ENCODE measurements at places on chromosomes 3 and 15. TPM values are rescaled to one million over a fixed set of nuclear protein-coding genes. Genes with fewer than 3 reads are reported as not detected.

The RASGRP1 gene
- 0.44 TPM for total RNA-seq

- DNase-seq, result no peak
Observed at GRCh38 chr3:143339451-143339850, 219.9 kb downstream of the CHST2 start.

DNA sequence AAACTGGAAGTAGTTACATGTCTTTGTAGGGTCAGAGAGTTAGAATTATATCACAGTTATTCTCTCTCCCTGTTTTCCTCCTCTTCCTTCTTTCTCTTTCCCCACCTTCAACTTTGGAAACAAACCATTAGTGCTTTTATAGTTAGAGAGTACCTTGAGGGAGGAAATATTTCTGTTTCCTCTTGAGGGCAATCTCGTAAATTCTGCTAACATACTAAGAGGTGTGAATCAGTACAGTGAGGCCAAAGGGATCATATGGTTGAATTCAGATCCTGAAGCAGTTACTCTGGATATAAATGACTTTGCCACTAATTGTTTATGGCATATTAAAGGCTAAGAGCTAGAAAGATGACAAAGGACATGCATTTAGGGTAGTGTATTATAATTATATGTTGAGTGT, 60.3 kb upstream of the CCNL1 start:
- DNase-seq, result no peak

DNA sequence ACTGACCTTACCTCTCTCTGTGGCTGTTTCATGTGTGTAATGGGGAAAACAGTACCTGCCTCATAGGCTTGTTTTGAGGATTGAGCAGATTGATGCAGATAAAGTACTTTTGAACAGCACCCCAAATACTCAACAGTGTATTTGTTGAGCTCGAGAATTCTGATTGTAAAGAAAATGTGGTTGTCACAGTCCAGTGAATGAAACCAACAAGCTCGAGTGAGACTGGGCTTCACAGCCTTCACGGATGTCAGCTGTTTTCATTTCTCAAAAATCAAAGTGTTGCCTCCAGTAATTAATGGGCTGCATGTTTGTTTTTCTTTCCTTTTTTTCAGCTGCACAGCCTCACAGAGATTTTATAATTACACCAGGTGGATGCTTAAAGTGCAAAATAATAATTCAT, 43.7 kb downstream of the PARP15 start:
- no peak for DNase-seq

DNA sequence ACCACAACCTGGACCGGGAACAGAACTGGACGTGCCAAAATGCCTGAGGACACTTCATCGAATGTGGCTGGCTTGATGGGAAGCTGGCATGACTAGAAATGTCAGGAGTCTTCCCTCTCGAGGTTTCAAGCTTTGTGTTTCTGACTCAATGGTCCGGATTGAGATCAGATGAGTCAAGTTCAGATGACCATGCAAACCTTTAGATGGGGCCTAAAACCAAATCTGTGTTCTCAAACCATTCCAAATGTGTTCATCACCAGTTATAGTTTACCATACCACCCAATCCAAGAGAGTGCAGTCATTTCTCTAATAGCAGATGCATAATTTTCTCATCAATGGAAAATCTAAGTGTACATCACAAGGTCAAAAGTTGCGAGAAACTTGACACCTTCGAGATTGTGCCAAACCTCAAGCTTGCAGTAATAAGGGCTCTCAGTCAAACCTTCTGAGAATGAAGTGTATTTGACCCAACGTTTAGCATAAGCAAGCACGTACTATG, 369.1 kb downstream of the RORA start:
- DNase-seq, result no peak

DNA sequence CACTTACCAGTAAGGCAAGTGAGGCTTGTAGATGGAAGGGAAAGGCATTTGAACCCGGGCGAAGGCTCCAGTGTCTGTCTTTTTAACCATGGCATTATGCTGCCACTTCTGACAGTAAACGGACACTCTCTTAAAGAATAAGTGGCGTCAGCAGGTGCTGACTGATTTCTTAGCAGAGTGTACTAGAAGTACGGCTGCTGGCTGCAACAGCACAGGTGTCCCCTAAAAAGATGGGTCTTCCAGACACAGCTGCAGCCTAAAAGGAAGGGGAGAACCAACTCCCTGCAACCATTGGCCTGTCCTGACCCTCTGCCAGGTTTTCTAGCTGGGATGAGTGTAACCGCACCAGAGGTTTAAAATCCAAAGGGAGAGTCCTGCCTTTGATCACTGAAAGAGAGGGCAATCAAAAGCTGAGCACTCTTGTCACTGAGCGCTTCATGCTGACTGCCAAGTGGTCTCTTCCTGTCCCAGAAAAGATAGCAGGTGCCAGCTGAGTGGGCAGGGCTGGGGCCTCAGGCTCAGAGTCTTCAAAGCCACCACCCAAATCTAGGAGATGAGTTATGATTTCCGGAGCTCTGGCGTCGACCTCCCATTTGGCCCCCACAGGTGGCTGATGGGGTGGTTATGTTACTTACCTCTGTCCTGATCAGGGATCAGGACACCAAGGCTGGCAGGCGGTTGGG, 255.8 kb downstream of the SLCO3A1 start:
- no peak for DNase-seq

DNA sequence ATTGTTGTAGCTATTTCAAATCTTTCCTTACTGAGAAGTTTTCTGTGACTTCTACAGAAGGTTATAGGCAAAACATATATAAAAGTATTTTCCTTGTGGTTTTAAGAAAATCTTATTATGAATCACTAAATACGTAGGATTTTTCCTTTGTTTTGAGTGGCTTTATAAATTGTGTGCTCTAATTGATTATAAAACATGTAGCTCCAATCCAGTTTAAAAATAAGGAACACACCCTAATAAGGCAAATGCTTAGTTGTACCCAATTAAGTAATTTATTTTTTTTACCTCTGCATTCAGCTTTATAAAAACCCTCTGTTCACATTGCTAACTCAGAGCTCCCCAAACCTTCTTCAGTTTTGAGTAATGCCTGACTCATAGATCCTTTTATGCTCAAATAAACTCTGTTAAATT, 408.0 kb downstream of the NAALADL2 start:
- no peak for DNase-seq
